Posterior vena cava (tissue), 2 donors: ENCODE measurements at places on chromosomes 7 and 10.
A peak's percentile ranks its signal among the peaks of the same experiment; 100 is the strongest.

GRCh38 chr7:121276313-121276712, 52.5 kb upstream of the WNT16 start:
- no peak for DNase-seq

DNA sequence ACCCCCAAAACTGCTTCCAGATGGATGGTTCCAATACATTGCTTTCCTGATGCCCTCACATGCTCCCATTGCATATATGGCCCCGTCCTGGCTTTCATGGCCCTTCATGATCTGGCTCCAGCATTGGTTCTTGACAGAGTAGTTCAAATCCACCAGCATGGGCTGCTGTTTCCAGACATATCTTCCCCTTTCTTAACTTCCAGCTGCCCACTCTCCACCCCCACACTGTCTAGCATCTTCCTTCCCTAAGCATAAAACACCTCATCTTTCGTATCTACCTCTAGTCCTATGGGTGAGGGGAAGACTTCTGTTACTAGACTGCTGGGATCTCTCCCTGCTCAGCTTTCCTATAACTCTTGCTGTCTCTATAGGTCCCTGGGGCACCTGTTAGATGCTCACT, 13.2 kb upstream of the GOLGA7B start:
- DNase-seq, result peak; percentile 14

DNA sequence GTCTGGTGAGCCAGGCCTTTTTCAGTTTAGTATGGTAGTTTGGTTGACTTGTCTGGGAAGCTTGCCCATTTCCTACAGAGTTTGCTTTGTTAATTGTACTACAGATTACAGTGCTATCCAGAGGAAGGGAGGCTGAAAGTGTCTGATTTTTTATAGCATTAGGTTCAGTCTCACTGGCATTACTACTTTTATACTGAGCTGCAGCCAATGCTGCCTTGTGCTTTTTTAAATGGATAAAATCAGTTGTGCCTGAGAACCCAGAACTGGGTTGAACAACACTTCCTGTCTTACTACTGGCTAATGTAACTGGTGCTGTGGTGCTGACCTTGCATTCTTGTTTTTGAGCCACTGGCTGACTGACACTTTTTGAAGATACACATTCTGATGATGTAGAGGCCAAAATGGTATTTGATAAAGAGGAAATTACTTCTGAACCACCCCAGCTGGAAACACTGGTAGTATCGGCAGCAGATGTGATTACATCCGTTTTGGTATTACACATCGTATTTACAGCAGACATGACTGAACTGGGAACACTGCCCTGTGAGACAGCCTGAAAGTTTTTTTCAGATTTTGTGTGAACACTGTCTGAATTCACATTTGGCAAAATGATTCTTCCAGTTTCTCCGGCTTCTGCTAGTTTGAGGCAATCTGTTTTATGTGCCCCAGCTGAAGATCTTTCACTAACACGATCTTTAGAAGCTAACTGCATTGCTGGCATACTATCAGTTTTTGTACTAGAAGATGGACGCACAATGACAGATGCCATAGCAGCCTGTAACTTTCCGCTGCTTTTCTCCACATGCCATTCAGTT, 74.1 kb downstream of the NRBF2 start:
- no peak for DNase-seq

DNA sequence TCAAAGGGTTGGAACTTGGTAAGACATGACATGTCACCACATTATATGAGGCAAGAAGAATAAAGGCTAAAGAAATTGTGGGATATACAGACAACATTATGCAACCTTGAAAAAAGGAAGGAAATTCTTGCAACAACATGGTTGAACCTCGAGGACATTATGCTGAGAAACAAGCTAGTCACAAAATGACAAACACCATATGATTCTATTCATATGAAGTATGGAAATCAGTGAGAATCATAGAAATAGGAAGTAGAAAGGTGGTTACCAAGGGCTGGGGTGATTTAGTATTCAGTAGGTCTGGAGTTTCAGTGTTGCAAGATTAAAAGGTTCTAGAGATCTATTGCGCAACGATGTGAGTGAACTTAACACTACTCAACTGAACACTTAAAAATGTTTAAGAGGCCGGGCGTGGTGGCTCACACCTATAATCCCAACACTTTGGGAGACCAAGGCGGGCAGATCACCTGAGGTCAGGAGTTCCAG, 126.9 kb upstream of the TBX20 start:
- DNase-seq, result no peak

- DNase-seq, result no peak
Measured at GRCh38 chr7:69898189-69898588, 299.9 kb downstream of the AUTS2 start.

GRCh38 chr10:131018886-131019500, 292.5 kb downstream of the TCERG1L start:
- no peak for DNase-seq

GRCh38 chr10:100811752-100812750, 66.7 kb downstream of the PAX2 start:
- peak; percentile 65 for DNase-seq
